ENCODE measurements at places on chromosomes 13 and 19. TPM values are rescaled to one million over a fixed set of nuclear protein-coding genes. Genes with fewer than 3 reads are reported as not detected.

Gene SYCN
- polyA plus RNA-seq: not detected

Gene KCNC3
- not detected for polyA plus RNA-seq

Gene GNG8
- not detected for polyA plus RNA-seq

Gene TJP3
- polyA plus RNA-seq: 23.4 TPM

Gene CYP2F1
- not detected for polyA plus RNA-seq

Gene MTUS2
- polyA plus RNA-seq: 1.1 TPM

Gene ARHGAP35
- polyA plus RNA-seq: 1.1 TPM

Gene LMTK3
- 0.17 TPM for polyA plus RNA-seq

Gene KIR3DL2
- polyA plus RNA-seq: 1.5 TPM

GRCh38 chr19:35533822-35534392 lies 651 bp downstream of the GAPDHS start:
- peak; percentile 19 for DNase-seq

DNA sequence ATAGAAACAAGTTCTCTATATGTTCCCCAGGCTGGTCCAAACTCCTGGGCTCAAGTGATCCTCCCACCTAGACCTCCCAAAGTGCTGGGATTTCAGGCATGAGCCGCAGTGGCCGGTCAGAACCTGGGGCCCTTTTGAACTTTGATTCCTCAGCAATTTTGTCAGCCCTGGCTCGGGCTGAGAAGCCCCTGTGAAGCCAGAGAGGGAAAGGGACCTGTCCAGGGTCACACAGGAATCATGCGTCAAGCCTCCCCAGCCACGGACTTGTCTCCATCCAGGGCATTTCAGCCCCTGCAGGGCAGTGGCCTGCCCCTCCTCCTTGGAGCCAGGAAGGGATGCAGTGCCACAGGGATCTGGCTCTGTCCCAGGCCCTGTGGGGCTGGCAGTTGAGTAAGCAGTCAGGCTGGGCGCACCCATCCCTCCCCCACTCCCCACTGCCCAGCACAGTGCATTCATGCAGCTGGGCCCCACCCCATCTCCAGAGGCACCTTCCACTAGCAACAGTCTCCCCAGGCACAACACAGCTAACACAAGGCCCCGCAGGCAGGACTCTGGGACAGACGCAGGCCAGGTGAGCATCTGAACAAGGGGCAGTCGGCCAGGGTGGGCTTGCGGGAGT lies at the start of gene CAPS:
Gene CAPS, plus strand, starts transcription at position 516 of the 619 bp plus-strand sequence. CDS start 153 bp downstream, outside the sequence.
- DNase-seq: no peak

DNA sequence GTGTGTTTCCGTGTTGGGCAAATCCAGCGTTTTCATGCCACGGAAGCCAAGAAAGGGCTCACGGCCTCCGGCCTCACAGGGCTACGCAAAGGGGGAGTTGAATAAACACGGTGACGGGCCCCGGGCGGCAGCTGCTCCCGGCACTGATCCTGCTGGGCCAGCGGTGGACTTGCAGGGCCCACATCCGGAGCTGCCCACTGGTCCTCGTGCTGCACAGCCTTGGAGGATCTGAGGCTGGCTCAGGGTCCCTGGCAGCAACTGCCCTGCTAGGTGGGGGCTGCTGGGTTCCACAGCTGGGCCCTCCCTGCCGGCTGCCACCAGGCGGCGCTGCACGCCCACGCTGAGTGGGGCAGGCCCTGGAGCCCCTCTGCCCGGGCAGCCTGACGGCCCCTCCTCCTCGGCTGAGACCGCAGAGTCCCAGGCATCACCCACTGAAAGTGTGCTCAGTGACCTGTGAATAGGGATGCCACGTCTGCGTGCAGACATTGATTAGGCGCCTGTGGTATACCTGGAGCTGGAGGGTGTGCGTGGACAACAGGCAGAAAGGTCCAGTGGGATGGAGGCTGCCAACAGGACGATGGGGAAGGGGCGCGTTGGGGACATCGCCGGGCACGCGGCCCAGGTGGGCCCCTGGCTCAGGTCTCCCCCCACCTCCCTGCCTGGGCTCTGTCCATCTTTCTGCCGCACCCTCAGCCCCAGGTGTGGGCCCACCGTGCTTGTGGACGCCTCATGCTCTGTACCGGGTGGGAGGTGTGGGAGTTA lies 5.3 kb upstream of the HCN2 start:
- peak; percentile 59 for DNase-seq

DNA sequence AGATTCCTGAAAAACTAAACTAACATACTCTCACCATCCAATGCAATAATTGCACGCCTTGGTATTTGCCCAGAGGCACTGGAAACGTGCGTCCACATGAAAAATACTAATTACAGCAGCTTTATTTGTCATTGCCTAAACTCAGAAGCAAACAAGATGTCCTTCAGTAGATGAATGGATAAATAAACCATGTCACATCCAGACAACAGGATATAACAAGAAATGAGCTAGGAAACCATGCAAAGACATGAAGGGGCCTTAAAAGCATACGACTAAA lies 25.0 kb downstream of the ELL start:
- no peak for DNase-seq

- DNase-seq: no peak
These were observed 943 bp downstream of the ZNF302 start for GRCh38 chr19:34678421-34678820.

DNA sequence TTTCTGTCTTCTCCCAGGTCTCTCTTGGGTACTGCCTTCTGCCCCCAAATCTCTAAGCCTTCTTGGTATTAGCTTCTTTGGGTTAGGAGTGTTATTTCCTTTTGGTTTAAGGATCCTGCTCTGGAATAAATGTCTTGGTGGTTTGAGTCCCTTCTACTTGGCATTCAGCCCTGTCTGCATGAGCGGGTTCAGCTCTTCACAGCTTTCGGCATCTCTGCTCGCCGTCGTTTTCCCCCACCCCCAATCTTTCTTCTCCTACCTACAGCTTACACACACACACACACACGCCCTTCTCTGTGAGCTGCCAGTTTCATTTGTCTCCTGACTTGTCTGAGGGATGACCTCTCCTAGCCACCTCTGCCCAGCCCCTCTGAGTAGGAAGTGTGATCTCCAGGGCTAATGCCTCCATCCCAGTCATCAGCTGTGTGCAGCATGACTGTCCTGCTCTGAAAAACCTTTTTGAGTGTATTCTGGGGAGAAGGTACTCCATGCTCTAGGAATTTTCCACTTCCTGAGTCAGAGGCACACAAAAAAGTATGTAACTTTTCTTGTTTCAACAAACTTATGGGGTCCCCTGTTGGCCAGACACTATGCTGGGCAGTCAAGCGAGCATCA lies 4.7 kb downstream of the CNOT3 start:
- no peak for DNase-seq

DNA sequence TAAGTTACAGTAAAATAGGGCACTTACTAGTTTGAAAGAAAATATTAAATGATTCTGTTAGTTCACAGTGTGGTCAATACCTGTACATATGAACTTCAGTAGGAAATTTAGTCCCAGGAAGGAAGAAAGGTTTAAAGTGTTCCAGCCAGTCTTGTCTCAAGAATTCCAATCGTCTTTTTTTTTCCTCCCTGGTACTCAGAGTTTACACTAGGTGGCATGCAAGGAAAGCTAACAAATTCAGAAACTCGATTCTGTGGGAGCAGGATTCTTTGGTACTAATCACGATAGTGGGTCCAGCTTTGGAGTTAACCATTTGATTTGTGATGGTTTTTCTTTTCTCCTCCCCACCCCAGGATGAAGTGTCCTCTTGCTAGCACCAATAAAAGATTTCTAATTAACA lies 43.6 kb downstream of the POLR1D start:
- DNase-seq: no peak

- DNase-seq: no peak
These were observed 13.1 kb downstream of the ATP8A2 start for GRCh38 chr13:25384758-25385410.

DNA sequence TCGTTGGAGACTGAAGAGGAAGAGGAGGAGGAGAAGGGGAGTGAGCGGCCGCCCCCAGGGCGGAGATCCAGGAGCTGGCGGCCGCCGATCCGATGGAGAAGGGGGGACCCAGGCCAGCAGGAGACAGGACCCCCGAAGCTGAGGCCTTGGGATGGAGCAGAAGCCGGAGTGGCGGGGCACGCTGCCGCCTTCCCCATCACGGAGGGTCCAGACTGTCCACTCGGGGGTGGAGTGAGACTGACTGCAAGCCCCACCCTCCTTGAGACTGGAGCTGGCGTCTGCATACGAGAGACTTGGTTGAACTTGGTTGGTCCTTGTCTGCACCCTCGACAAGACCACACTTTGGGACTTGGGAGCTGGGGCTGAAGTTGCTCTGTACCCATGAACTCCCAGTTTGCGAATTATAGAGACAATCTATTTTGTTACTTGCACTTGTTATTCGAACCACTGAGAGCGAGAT lies 1.8 kb downstream of the GADD45B start:
- no peak for DNase-seq

- DNase-seq: no peak
These were observed 70.5 kb downstream of the GJA3 start for GRCh38 chr13:20090349-20090748.

GRCh38 chr19:11556634-11557420 lies 2.2 kb downstream of the ELOF1 start:
- DNase-seq: no peak

DNA sequence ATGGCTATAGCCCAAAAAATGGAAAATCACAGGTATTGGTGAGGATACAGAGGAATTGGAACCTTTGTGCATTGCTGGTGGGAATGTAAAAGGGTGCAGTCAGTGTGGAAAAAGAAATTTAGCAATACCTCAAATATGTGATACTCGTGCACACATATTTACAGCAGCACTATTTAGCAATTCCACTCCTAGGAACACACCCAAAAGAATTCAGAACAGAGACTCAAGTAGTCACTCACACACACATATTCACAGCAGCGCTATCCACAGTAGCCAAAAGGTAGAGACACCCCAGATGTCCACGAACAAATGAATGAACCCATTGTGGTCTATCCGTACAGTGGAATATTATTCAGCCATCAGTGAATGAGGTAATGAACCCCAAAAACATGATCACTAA lies 114.0 kb downstream of the COL4A2 start:
- no peak for DNase-seq

DNA sequence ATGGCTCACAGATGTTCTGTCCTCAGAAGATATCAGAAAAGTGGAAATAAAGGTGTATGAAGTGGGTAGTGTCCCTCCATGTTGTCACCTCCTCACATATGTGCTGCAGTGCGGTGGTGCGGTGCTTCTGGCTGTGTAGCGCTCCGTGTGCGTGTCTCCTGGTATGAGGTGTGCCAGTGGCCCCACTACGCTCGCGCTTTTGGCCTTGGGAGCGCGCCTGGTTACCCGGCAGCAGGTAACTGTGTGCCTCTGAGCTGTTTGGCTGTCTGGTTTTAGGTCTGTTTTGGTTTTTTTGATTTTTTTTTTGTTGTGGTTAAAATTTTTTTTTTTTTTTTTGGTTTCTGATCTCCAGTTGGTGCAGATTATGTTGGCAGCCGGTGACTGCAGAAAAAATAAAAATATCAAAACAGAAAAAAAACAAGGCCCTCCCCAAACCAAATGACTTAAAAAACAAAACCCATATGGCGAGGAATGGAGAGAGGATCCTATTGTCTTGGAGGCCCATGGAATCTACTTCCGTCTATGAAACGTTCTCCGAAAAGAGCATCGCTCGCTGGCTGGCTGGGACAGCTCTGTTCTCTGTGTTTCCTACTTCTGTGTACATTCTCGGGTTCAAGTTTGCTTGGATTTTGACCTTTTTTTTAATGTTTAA lies 7.9 kb downstream of the HNRNPL start:
- peak; percentile 69 for DNase-seq

- DNase-seq: no peak
These were observed 43.4 kb upstream of the XPO4 start for GRCh38 chr13:20945952-20946383.

GRCh38 chr13:44403461-44404056 lies 29.9 kb downstream of the SERP2 start:
- DNase-seq: no peak

GRCh38 chr19:623974-624373 lies 9.4 kb downstream of the POLRMT start:
- DNase-seq: no peak

DNA sequence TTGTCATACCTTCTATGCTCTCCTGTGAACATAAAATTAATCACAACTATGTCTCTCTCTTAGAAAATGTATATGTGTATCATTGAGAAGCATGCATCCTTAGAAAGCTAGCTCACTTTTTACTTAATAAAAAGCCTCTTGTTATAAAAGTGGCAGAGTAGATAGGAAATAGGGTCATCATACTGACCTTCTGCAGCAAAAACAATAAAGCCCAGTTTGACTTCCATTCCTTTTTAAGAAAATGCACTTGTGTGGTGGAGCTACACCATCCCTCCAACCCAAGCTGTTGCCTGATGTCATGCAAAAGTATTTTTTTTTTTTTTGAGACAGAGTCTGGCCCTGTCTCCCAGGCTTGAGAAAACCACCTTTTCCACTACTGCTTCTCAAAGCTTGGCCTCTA lies 393.3 kb downstream of the LIG4 start:
- no peak for DNase-seq

GRCh38 chr13:99740251-99740979 lies 231.2 kb downstream of the ZIC5 start:
- DNase-seq: no peak

DNA sequence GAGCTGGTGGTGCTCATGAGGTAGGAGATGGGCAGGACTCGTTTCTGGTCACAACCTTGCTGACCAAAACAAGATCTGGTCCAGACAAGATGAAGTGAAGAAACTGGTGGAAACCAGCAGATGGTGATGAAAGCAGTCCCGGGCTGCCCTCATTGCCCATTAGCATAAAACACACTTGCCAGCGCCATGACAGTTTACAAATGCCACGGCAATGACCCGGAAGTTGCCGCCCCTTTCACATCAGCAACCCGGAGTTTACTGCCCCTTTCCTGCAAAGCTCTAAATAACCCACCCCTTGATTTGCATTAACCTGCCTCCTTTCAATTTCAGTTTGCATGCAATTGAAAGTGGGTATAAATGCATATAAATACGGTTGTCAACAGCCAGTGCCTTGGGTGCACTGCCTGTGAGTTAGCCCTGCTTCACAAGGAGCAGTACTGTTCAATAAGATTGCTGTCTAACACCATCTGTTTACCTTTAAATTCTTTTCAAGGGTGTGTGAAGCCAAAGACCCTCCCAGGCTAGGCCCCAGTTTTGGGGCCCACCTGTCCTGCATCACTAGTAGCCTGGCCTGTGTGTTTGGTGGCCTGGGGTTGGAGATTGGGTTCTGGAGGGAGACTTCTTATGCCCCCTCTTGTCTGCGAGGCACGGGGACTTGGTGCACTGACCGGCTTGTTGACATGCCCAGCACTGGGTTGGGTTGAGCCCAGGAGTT lies 38.8 kb downstream of the CHST8 start:
- DNase-seq: no peak

DNA sequence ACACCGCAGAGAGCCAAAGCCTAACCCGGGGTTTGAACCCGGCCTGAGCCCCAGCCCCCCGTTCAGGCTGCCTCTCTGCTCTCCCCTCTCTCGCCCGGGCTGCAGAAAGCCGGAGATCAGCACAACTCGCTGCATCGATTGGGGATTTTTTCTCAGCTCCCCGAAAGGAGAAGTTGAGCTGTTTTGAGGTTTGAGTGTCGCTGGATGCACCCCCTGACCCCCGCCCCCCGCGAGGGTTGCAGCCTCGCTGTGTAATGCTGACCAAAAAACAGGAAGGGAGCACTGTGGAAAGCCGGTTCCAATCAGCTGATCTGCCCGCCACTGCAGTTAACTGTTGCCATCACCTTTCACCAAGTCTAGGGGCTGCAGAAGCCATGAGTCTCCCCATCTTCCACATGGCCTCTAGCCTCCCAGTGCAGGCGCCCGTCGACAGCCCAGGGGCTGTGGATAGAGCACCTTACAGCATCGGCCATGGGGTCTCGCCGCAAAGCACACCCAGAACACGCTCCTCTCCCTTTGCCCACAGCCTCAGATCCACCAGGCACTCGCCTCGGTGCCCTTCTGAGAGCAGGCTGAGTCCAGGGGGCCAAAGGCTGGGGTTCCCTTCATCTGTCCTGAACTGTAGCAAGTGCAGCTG lies 34.5 kb downstream of the MYO9B start:
- DNase-seq: no peak

GRCh38 chr19:27392027-27392632 lies 1820.8 kb downstream of the UQCRFS1 start:
- no peak for DNase-seq
